ENCODE measurements at places on chromosomes 1 and 21.

DNA sequence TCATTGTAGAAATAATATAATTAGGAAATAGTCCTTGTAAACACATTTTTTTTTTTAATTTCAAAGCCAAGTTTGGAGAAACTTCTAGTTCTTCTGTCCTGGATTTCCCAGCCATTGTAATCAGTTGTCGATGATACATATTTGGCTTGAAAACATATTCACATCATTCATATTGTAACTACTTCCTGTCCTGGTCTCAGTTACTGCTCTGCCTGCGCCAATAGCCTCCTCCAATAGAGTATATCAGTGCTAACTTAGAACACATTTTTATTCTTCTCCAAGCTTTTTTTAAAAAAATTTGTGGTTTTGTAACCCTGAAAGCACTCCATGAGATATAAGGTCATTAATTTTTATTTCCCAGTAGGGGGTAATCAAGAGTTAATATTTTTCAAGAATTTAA lies 46.1 kb upstream of the FMO2 start:
- no peak for DNase-seq

DNA sequence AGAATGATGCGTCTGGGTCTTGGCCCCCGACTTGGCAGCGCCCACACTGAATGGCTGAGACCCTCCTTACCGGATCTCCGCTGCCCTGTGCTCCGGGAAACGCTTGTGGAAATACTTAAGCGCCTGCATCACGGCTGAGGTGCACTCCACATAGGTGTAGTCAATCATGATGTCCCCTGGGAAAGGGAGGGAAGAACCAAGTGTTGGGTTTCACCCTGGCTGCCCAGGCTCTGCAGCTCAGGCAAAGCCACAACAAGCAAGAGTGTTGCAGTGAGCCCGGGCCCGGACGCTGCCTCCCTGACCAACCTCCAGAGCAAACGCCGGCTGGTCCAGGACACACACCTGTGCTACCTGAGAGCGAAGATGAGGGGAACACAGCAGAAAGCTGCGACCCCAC lies 21.5 kb upstream of the SPATC1L start:
- DNase-seq, result no peak

DNA sequence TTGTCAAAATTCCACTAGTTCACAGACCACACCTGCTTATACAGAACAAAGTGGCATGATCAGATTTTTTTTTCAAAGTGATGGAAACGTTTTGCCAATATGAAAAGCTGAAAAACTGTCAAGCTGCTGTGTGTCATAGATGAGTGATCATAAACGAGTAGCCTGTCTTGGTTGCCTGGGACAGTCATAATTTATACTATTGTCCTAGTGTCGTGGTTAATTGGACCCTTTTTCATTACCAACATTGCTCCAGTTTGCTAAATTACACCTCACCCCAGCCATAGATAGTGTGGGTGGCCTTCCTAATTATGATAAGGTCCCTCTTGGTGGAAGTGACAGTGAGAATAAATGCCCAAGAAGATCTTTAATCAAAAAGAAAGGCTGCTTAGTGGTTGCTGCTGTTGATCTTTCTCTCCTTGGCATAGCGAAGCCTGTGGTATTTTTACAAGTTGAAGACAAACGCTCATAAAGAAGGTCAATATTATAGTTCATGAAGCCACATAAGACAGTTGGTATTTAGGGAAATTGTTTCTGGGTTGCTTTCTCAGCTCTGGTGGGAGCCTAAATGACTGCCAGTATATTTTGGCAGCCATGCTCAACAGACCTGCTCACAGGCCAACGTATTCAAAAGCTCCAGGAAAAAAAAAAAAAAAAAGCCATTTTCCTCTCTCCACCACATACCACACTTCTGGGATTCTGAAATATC lies 478.1 kb downstream of the PLA2G4A start:
- DNase-seq, result no peak

DNA sequence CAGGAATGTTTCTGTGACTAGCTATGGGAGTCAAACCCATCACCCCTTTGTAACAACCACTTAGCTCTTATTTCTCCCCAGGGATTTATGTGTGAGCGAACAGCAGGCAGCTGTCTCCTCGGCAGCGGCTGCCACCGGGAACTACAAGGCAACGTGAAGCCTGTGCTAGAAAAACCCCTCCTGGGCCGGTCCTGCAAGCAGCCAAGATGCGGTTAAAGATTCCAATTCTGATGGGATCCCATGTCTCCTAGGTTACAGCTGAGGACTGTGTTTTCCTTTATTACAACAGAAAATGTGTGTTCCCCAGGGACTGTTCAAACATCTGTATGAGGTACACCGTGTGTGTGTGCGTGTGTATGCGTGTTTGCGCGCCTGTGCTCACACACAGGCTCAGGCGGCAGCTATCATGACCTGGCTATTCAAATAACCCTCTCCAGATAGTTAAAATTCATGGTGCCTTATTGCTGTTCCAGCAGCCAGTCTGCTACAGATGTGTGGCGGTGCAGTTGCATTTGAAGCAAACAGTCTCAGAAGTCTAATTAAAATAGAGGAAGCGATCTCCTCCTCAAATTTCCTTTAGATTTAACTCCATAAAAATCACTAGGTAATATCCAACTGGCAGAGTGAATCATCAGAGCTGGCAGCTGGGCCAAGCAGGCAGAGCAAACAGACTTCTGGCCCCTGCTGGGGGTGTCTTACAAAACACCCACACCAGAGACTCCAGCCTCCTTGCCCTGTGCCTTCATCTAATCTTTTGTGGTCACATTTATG lies 68.0 kb downstream of the LMX1A start:
- DNase-seq, result no peak

DNA sequence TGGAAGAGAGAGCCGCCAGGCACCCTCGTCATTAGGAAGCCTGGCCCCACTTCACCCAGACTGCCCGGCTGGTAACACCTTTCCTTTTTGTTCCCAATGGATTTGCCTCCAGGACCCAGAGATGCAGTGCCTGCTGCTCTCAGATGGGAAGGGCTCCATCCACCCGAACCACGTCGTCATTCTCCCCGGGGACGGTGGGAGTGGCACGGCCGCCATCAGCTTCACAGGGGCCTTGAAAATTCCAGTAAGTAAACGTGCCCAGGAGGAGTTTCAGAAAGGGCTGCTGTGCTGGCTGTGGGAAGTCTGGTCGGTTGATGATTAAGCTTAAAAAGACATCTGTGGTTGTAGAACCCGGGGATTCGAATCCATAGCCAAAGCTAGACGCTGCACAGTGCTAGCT lies 45.2 kb downstream of the SLC37A1 start:
- DNase-seq, result no peak

GRCh38 chr21:34191876-34192275 lies 118.5 kb downstream of the MRPS6 start:
- no peak for DNase-seq

DNA sequence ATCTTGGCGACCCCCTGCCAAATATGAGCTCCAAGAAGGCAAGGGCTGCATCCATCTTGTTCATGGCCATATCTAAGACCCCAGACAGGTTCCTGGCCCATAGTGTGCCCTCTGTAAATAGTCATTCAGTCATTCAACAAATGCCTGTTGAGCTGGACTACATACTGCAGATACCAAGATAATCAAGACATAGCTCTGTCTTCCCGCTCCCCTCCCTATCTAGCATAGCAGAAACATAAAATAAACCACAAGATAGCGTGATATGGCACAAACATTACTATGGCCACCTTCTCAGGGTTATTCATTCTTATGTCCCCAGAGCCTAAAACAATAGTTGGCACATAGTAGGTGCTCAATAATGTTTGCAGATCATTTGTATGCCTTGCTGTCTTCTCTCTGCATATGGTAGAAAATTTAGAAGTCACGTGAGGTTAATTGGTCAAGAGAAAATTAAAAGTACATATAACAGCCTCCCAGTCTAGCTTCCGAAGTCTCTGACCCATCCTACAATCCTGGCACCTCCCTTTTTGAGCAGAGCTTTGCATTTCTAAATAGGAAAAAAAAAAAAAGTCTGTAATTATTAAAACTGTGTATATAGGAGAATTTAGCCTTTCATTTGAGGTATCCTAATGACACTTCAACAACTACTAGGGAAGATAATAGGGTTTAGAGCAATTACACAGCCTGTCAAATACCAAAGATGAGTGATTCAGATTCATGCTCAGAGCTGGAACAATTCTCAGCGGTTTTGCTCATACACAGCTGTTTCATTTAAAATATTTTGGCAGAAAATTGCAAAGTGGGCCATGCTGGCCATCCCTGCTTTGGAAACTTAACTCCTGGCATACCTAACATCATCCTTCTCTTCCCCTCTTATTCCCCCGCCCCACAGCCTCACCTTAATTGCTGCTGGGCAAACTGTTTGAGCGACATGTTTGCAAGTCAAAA lies 219.0 kb downstream of the KAZN start:
- DNase-seq, result no peak

DNA sequence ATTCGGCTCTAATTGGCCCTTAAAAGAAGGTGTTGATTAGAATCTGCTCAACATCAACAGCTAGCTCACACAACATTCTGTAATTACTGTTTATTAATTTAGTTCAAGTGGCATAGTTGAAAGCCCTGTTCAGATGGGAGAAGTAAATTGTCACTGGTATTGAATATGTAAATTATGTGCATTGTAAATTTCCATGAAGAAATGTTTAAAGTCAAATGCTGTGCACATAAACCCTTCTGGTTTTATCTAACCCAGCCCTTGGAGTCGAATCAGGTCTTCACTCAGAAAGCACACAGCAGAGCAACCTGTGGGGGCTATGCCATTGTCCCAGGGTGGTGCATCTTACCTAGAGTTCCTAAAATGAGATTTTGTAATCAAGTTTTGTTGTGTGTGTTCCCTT lies 65.4 kb upstream of the LMO4 start:
- DNase-seq, result no peak

DNA sequence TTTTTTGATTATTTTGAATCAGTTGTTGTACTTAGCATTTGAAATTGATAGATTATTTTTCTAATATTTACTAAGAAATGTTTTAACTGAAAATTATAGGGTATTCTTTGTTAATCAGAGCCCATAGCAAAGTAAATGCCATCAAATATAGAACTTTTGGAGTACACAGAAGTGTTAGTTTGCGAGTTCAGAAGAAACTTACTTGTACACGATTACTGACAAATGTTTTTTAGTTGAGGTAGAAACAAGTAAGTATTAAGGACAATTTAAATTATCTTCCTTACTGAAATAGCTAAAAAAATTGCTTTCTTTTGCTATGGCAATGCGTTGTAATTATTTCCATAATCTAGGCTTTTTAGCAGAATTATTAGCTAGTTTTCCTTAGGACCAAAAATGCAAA lies 692.2 kb downstream of the USP25 start:
- DNase-seq, result no peak

DNA sequence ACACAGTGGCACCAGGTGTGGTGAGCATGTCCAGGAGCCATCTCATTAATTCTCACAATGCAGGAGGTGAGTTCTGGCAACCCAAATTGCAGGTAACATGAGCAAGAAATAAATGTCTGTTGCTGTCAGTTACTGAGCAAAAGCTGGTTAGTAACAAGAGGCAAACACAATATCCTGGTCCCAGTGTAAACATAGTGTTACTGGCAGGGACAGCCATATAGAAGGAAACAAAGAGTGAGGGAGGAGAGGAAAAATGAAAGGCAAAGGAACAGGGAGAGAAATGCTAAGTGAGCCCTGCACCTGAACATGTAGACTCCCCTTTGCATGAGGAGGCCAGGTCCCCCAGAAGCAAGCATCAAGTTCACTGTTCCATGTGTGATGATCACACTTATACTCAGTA lies 203.6 kb downstream of the TRABD2B start:
- DNase-seq, result no peak

GRCh38 chr1:55702064-55702463 lies 486.9 kb upstream of the USP24 start:
- no peak for DNase-seq

- DNase-seq, result no peak
Measured at GRCh38 chr1:198268784-198269645, 112.2 kb downstream of the NEK7 start.

DNA sequence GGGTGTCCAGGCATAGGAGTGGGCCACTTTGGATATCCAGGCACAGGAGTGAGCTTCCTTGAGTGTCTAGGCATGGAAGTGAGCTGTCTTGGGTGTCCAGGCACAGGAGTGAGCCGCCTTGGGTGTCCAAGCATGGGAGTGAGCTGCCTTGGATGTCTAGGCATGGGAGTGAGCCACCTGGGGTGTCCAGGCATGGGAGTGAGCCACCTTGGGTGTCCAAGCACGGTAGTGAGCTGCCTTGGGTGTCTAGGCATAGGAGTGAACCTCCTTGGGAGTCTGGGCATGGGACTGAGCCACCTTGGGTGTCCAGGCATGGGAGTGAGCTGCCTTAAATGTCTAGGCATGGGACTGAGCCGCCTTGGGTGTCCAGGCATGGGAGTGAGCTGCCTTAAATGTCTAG lies 146.3 kb downstream of the C1orf94 start:
- no peak for DNase-seq

DNA sequence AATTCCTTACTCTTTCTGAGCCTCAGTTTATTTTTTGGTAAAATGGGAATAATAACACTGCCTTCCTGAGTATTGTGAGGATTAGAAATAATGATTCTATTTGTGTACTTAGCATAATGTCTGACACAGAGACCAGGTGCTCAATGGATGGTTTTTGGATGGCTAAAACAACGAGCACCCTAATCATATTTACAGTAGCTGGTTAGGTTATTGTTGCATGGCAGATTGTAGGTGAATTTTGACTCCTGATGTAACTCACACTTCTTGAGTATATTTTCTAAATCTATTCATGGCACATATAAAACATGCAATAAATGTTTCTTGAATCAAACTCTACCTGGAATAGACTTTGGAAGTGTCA lies 11.9 kb upstream of the DUSP10 start:
- DNase-seq, result no peak

DNA sequence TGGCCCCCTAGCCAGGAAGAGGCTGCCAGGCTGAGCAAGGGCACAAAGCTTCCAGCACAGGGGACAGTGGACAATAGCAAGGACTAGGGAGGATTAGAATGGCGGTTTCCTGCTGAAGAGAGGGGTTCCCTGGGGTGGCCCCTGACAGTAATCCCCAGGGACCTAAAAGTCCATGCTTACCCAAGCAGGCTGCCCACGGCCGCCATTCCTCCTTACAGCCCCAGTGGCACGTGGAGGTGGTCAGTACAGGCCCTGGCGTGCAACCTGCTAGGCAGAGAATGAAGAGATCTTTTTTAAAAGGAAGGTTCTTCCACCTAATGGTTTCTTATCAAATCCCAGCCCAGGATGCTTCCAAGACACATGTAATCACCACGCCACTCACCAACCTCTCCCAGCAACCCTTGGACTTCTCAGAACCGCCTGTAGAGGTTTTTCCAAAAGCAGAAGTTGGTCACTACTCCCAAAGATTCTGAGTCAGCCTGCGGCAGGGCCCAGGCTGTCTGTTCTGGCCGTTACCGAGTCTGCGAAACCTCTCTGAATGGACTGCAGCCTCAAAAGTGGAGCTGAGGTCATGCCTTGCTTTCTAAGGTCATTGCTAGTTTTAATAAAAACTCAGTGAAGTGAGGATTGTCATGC lies 926 bp downstream of the MRPL55 start:
- DNase-seq, result no peak

DNA sequence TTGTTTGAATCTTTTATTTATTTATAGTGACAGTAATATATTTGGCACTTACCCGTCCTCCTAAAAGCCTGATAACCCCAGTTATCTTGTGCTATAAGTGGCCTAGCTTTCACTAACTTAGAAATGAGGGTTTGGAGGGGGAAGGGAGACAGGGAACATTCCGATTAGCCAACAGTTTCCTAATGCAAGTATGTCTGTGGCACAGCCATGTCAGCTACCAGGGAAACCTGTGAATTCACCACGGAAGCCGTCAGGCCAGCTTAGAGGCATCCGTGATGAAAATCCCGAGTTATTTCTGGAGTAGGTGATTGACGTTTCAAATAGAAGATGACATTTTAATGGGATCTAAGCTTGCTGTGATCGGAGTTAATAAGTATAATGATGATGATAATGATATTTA lies 39.4 kb upstream of the BCL10 start:
- DNase-seq, result no peak

Measured in cortex of kidney (tissue), 1 donor.